Right renal pelvis (tissue), 4 donors: ENCODE measurements at places on chromosomes 12 and 14.

- DNase-seq = peak; percentile 81
These were observed 43.3 kb downstream of the GALNT9 start for GRCh38 chr12:132285991-132286681.

- DNase-seq = no peak
These were observed 108.6 kb upstream of the CCDC196 start for GRCh38 chr14:66377574-66377973.

- DNase-seq = no peak
These were observed 1.1 kb upstream of the SSH1 start for GRCh38 chr12:108858311-108859074.

- no peak for DNase-seq
These were observed 9.8 kb upstream of the KDM2B start for GRCh38 chr12:121590476-121591143.

- DNase-seq = no peak
These were observed 13.8 kb downstream of the KITLG start for GRCh38 chr12:88566430-88566829.

DNA sequence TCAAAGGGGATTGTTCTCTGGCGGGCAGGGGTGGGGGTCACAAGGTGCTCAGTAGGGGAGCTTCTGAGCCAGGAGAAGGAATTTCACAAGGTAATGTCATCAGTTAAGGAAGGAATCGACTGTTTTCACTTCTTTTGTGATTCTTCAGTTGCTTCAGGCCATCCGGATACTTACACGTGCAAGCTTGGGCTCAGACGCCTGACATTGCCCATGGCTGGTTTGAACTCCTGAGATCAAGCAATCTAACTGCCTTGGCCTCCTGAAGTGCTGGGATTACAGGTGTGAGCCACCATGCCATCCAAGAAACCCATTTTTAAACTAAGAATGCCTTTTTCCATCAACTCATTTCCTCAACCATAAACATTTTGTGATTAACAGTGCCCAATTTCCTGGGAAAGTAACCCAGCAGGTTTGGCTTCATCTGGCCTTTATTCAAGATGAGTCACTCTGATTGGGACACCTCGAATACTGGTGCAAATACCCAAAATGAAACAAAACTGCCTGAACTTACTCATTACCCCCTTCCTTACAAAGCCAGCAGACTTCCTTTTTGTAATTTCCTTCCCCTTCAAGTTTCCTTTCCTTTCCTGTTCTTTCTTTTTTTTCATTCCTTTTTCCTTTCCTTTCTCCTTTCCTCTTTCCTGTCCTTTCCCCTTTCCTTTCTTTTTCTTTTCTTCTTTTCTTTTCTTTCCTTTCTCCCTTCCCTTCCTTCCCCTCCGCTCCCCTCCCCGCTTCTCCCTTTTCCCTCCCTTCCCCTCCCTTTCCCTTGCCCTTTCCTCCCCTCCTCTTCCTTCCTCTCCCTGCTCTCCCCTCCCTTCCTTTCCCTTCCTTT is 10.2 kb upstream of the RNASE10 start:
- DNase-seq = no peak

DNA sequence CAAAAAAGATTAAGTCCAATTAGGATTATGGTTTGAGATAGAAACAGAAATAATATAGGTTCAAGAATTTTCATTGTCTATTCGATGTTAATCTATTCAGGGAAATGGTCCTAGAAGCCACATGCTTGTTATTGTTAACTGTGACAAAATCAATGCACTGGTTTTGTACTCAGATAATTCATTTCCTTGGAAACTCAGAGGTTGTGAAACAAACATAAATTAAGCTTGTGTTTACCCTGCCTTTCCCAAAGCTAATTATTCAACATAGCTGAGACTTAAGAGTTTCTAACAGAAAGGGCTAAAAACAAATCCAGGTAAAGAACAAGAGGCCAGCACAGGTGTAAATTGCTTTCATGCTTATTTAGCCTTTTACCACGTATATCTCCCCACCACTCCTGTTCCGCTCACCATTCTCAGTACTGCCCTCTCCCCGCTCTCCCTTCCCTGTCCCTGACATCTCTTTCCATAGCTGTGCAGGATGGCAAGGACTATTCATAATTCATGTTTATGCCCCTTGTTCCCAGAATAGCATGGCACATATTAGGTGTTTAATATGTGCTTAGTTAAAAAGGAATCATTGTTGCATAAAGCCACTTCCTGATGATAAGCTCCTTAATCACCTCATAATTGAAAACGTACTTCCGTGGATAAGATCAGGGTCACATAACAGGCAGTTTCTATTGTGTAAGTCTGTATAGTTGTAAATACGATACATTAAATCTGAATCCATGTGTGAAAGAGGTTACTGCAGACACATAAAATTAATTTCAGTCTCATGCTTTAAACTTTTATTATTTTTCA is 131.8 kb upstream of the USP15 start:
- no peak for DNase-seq

- DNase-seq = peak; percentile 43
These were observed 46.9 kb upstream of the NOS1 start for GRCh38 chr12:117408161-117408791.

DNA sequence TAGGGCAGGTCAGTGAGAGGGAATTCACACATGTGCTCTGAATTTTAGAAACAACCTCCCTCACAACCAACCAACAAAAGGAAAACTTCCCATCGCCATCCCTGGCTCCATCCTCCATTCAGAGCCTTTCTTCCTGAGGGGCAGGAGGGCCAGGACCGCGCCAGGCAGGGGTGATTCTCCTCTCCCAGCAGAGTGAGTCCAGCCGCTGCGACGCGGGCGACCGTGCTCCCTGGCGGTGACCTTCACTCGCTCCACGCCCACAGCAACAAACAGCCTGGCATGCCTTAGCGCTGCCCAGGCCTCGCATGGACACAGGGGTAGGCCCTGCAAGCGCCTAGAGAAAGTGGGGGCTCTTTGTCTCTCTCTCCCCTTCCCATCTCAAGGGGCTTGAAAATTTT is 3.7 kb downstream of the GALNT9 start:
- no peak for DNase-seq

DNA sequence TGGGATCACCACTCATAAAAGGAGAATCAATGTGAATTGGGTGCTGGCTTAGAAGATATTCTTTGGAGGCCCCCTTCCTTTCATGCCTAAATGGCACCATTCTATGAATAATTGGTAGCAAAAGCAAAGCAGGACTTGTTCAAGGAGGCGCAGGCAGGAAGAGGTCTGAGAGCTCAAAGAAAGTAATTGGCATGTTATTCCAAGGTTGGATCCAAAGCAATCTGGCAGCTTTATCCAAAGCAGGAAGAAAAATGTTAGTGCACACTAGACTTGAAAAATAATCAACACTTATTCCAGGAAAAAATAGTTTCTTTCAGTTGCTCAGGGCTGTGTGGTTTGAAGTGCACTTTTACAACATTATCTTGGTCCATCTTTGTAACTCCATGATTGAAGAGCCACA is 326.4 kb downstream of the NUAK1 start:
- no peak for DNase-seq

DNA sequence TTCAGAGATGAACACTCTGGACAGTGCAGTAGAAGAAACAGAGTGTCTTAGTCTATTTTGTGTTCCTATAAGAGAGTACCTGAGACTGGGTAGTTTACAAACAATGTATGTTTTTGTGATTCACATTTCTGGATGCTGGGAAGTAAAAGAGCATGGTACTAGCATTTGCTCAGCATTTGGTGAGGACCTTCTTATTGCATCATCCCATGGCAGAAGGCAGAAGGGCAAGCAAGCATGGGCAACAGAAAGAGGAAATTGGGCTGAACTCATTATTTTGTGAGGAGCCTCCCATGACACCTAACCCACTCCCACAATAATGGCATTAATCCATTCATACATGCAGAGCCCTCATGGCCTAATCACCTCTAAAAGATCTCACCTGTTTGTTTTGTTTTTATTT is 8.0 kb downstream of the ANKS1B start:
- DNase-seq = no peak

GRCh38 chr14:51093371-51094281 is 1.3 kb downstream of the TRIM9 start:
- no peak for DNase-seq

DNA sequence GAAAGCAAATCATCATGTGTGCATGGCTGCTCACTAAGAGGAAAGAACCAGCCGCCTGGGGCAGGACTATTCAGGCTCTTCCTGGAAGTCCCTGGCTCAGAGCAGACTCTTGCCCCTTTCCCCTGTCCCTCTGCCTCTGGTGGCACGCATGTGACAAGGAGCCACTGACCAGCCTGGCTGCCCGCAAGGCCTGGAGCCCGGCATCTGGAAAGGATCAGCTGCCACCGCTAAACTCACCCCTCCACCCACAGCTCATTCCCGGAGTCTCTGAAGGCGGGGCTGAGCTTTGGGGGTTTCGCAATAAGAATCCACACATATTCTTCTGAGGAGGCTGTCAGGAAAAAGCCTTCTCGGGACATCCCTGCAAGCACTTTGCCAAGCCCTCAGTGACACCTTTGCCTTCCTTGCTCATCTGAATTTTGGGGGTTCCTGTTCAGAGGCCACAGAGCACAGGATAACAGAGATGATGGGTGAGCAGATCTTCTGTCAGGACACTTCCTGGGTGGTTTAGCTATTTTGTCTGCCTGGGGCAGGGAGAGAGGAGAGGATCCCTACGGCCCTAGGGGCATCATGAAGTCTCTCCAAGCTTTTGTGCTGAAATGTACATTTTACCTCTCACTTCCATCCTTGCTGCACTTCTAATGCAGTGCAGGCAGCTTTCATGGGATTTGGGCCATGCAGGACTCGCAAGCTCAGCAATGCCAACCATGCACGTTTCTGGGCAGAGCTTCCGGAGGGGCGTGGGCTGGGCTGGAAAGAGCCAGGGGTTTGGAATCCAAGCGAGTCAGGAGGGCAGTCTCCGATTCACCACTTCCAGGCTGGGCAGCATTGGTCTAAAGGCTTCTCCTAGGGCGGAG is 124.8 kb upstream of the MAP1LC3B2 start:
- no peak for DNase-seq

- DNase-seq = no peak
These were observed 6.7 kb upstream of the PRPF40B start for GRCh38 chr12:49616533-49617219.

- DNase-seq = no peak
These were observed 55.0 kb downstream of the TMX1 start for GRCh38 chr14:51294951-51295525.

DNA sequence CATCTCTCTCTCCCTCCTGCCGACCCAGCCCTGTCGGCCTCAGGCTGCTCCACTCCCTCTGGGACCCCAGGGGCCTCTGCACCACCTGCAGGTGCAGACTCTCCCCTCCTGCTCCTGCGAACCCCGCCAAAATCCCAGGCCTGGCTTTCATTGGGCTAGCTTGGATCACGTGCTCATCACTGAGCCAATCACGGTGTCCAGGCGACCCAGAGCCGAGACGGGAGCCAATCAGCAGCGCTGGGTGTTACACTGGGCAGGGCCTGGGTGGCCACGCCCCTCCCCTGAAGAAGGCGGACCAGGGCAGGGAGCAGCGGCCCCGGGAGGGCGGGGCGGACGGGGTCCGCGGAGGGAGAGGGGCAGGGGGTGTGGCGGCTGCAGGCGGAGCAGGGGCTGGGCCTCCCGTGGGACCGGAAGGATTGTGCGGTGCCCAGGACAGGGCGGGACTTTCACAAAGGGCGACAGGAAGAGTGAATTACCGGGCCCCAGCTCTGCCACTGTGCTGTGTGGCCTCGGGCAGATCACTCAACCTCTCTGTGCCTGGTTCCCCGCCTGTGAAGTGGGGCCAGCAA is 66.6 kb upstream of the FBRSL1 start:
- no peak for DNase-seq

DNA sequence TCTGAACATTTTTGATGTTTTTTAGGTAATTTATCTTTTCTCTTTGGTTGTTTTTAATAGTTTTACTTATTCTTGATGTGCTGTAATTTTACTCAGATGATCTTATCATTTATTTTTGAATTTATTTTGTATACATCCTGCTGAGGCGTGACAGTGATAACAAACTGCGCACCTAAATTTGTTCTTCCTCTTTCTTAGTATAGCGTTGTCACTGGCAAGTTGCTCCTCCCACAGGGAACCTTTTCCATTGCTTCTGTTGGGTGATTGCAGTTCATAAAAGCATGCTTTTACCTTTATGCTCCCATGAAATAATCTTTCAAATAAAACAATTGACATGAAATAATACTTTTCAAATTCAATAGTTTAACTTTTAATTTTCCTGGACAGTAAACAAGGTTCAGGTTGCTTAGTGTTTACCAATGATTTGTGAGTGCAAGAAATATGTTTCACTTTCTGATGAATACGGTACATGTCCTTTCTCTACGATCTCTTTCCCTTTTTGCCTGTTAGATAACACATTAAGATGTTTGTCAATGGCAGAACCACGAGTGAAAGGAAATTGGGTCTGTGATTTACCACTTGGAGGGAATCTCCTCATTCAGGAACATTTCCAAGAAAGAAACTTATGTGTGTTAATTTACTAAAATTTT is 223.3 kb downstream of the CCDC91 start:
- no peak for DNase-seq

DNA sequence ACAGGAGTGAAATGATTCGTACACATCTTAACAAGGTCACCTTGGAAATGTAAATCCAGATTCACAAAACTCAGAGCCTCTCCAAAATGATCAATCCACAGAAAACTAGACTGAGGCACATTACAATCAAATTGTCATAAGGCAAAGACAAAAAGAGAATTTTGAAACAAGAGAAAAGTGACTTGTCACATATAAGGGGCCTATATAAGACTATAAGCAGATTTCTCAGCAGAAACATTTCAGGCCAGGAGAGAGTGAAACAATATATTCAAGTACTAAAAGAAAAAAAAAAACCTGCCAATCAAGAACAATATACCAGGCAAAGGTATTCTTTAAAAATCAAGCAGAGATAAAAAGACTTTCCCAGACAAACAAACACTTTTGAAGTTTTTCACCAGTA is 429.1 kb downstream of the BCAT1 start:
- DNase-seq = no peak

DNA sequence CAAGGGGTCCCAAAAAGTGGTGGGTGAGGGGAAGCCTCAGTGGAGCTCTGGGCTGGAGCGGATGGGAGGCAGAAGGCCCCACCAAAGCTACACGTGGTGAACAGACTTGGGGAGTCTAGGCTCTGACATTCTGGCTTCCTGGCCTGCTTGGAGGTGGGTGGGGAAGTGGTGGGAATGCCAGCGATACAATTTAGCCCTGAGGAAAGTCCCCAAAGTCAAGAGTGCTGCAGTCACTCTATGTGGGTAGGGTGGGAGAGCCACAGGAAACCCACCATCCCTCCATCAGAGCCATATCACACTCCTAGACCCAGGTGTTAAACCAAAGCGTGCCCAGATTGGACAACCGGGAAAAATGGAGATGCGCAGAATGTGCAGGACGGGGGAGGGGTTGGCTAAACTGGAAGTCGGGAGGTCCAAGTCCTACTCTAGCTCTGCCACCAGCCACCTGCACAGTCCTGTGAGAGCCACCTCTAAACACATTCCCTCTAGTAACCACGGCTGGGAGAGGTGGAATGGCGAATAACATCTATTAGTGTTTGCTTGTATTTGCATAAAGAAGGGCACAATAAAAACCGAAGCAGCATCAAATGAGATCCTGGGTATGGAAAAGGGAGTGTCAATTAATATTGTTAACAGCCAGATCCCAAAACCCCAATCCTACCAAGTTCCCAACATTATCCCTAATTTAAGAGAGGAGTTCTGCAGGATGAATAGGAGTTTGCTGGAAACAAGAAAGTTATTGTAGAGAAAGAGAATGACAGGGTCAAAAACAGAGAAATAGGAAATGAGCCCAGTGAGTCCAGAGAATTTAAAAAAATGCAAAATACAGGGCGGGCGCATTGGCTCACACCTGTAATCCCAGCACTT is 14.0 kb upstream of the CD9 start:
- no peak for DNase-seq

- DNase-seq = no peak
These were observed 28.2 kb downstream of the NEK9 start for GRCh38 chr14:75098682-75099081.
